ENCODE measurements at places on chromosomes 7 and 10. TPM values are rescaled to one million over a fixed set of nuclear protein-coding genes. Genes with fewer than 3 reads are reported as not detected.

- no peak for DNase-seq
- H3K4me3 ChIP-seq, result no peak overlapping the region
- no peak overlapping the region for H3K27ac ChIP-seq
- no peaks in the 10 kb centered on the region for H3K4me1 ChIP-seq
- no peaks in the 10 kb centered on the region for H3K36me3 ChIP-seq
Measured at GRCh38 chr10:18097524-18097923, 42.7 kb upstream of the CACNB2 start.

DNA sequence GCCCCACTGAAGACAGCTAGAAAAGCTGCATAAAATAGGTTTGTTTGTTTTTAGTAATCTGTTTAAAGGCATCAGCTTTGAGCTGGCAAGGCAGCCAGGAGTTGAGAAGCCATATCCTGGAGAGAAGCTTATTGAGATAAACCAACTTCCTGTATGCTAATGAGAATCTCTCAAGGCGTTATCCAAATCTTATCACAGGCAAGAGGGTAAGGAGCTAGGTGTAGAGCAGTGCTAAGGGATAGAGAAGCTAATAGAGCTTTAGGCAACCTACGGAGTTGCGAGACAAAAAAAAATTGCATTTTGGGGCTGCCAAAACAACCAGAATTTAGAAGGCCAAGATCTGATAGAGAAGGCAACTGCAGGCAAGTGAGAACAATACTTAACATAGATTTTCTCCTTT is 641.6 kb downstream of the SH2D4B start:
- no peak overlapping the region for H3K4me3 ChIP-seq
- H3K27ac ChIP-seq, result no peak overlapping the region
- H3K27me3 ChIP-seq, result peaks cover 3% of the 10 kb centered on the region

GRCh38 chr10:6204063-6204340 is 1.3 kb downstream of the PFKFB3 start:
- DNase-seq, result peak; percentile 69
- peak overlapping the region; percentile 76 for H3K27ac ChIP-seq
- H3K4me1 ChIP-seq, result peaks cover 37% of the 10 kb centered on the region
- H3K36me3 ChIP-seq, result peaks cover 10% of the 10 kb centered on the region
- H3K27me3 ChIP-seq, result no peaks in the 10 kb centered on the region

GRCh38 chr10:34664706-34665105 is 150.4 kb downstream of the PARD3 start:
- peaks cover 2% of the 10 kb centered on the region for H3K4me1 ChIP-seq
- no peaks in the 10 kb centered on the region for H3K36me3 ChIP-seq
- no peak for DNase-seq
- no peak overlapping the region for H3K27ac ChIP-seq

- no peaks in the 10 kb centered on the region for H3K36me3 ChIP-seq
- H3K4me3 ChIP-seq, result no peak overlapping the region
- H3K4me1 ChIP-seq, result no peaks in the 10 kb centered on the region
- peaks cover 28% of the 10 kb centered on the region for H3K27me3 ChIP-seq
Measured at GRCh38 chr7:104272767-104273384, 55.5 kb upstream of the LHFPL3 start.

- H3K27me3 ChIP-seq, result peaks cover 12% of the 10 kb centered on the region
- no peak overlapping the region for H3K27ac ChIP-seq
- H3K36me3 ChIP-seq, result no peaks in the 10 kb centered on the region
- no peak for DNase-seq
Measured at GRCh38 chr10:2968401-2969058, 98.8 kb upstream of the PFKP start.

GRCh38 chr7:80187279-80187678 is 52.6 kb downstream of the GNAI1 start:
- no peaks in the 10 kb centered on the region for H3K36me3 ChIP-seq
- peaks cover 7% of the 10 kb centered on the region for H3K4me1 ChIP-seq
- H3K27ac ChIP-seq, result no peak overlapping the region
- H3K27me3 ChIP-seq, result no peaks in the 10 kb centered on the region
- no peak for DNase-seq
- H3K4me3 ChIP-seq, result no peak overlapping the region

DNA sequence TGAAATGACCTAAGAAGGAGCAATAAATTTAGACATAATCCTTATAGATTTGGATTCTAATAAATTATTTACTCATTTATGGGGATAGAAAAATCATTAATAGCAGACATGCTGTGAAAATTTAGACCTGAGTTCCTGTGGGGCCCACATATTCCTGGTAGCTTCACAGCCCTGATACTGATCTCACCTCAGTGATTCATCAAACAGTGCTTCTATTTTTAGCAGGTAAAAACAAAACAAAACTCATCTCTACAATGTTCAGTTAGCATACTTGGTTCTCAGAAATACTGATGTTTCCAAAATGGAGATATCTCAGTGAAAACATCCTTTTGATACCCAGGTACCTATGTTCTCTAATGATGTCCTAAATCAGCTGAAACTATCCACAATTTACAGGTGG is 841.1 kb upstream of the SORCS1 start:
- H3K36me3 ChIP-seq, result no peaks in the 10 kb centered on the region

- no peaks in the 10 kb centered on the region for H3K27me3 ChIP-seq
- peak overlapping the region; percentile 94 for H3K27ac ChIP-seq
- DNase-seq, result peak; percentile 70
- H3K36me3 ChIP-seq, result peaks cover 50% of the 10 kb centered on the region
- H3K4me3 ChIP-seq, result peak overlapping the region; percentile 48
Measured at GRCh38 chr7:48096273-48096672, 7.2 kb downstream of the UPP1 start.

GRCh38 chr7:66727058-66727457 is 13.5 kb upstream of the RABGEF1 start:
- H3K4me1 ChIP-seq, result no peaks in the 10 kb centered on the region
- DNase-seq, result no peak
- H3K36me3 ChIP-seq, result peaks cover 18% of the 10 kb centered on the region
- no peaks in the 10 kb centered on the region for H3K27me3 ChIP-seq
- H3K4me3 ChIP-seq, result no peak overlapping the region
- no peak overlapping the region for H3K27ac ChIP-seq

GRCh38 chr7:48710995-48711394 is 213.4 kb upstream of the CDC14C start:
- H3K36me3 ChIP-seq, result no peaks in the 10 kb centered on the region
- no peak overlapping the region for H3K4me3 ChIP-seq
- no peaks in the 10 kb centered on the region for H3K27me3 ChIP-seq
- H3K4me1 ChIP-seq, result no peaks in the 10 kb centered on the region
- DNase-seq, result no peak

DNA sequence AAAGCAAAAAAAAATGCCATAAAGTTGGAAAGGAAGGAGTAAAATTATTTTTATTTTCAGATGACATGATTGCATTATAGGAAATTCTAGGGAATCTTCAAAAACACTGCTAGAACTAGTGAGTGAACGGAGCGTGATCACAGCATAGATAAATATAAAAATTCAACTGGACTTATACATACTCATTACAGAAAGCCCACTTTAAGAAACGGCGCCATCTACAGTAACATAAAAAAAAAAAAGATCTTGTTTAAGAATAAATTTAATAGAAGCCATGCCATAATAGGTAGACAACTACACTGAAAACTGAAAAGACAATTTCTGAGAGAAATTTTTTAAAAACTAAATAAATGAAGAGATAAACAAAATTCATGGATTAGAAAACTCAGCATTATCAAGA is 623.1 kb upstream of the MGMT start:
- DNase-seq, result no peak
- H3K27me3 ChIP-seq, result no peaks in the 10 kb centered on the region
- H3K27ac ChIP-seq, result no peak overlapping the region
- no peaks in the 10 kb centered on the region for H3K4me1 ChIP-seq
- no peak overlapping the region for H3K4me3 ChIP-seq

The UPK3BL2 gene
- total RNA-seq, result 5.5 TPM

The ADCY1 gene
- 0.29 TPM for total RNA-seq

The PVRIG gene
- 22.7 TPM for total RNA-seq

The STOX1 gene
- total RNA-seq, result 0.42 TPM

The FANK1 gene
- 0.38 TPM for total RNA-seq
